ENCODE measurements at places on chromosomes 13 and 19.

DNA sequence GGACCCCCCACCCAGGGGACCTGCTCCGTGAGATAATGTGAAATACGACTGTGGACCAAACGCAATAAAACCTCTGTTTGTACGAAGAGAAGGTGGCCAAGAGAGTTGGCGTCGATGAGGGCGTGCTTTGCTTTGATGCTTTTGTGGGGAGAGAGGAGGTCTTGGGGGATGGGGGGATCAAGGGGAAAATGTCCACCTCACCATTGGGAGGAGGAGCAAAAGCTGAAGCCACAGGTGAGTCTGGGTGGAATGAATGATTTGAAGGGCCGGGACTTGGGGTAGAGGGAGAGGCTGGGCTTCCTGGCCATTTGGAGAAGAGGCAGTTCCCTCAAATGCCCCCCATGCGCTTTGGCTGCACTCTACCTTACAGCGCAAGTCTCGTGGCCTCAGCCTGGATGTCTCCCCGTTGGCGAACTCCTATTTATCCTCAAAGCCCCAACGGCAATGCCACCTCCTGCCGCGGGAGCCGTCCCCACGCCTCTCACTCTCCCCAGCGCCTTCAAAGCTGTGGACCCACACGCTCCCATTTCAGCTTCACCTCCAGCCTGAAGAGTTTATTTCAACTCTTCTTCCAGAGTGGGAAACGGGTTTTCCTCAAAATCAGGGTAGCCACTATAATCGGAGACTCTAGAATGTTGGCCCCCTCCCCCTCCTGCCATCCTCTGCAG is 795 bp upstream of the ABCA7 start:
- no peak for DNase-seq

DNA sequence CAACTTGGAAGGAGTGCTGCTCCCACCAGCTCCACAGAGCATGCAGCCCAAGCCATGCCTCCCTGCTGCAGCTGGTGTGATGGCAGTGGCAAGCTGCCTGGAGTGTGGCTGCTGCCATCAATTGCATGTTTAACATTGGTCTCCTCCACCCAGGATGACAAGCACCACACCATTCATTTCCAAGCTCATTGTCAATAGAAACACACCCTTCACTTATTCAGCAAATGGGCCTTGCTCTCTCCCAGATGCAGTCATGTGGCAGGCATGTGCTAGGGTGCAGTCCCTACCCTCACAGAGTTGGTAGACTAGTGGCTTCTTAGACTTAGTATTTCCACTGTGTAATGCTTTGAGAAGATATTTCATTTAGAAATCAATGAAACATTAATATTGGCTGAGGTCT is 70.8 kb upstream of the FGF14 start:
- DNase-seq: no peak

DNA sequence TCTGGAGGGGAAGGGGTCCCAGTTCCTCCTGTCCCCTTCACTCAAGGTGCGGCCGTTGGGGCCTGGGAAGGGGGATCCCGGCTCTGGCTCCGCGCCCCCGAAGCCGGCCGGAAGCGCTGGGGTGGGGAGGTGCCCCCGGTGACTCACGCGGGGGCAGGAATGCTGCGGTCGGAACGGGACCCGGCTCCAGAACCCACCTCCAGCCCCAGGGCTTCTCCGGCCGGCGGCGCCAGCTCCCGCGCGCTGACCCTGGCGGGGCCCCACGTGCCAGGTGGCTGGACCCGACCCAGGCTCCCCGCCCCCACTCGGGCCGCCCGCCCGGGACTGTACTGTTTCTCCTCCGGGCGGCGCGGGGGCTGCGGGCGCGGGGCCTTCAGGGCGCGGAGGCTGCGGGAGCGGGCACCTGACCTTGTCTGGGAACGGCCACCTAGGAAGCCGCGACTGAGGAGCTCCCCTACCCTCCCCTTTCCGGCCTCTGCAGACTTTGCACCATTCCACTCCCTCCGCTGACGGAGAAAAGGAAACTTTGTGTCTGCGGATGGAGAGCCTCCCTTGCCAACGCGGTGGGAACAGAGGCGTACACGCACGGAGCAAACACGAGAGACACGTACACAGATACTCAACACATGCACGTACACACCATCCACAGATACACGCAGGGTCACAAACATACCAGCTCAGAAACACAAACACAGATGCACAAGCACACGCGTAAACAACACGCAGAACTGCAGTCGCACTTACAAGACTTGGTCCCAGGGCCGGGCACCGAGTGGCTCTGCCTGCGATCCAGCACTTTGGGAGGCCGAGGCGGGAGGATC is 7.2 kb downstream of the AXL start:
- DNase-seq: peak; percentile 38

GRCh38 chr19:47613165-47614020 is 4.5 kb downstream of the BICRA start:
- DNase-seq: peak; percentile 19

GRCh38 chr19:5013761-5014160 is 44.8 kb downstream of the KDM4B start:
- no peak for DNase-seq

GRCh38 chr19:11018763-11019162 is 57.9 kb downstream of the SMARCA4 start:
- no peak for DNase-seq

All from erythroblast (primary cell).